ENCODE measurements at places on chromosomes 2 and 18.

DNA sequence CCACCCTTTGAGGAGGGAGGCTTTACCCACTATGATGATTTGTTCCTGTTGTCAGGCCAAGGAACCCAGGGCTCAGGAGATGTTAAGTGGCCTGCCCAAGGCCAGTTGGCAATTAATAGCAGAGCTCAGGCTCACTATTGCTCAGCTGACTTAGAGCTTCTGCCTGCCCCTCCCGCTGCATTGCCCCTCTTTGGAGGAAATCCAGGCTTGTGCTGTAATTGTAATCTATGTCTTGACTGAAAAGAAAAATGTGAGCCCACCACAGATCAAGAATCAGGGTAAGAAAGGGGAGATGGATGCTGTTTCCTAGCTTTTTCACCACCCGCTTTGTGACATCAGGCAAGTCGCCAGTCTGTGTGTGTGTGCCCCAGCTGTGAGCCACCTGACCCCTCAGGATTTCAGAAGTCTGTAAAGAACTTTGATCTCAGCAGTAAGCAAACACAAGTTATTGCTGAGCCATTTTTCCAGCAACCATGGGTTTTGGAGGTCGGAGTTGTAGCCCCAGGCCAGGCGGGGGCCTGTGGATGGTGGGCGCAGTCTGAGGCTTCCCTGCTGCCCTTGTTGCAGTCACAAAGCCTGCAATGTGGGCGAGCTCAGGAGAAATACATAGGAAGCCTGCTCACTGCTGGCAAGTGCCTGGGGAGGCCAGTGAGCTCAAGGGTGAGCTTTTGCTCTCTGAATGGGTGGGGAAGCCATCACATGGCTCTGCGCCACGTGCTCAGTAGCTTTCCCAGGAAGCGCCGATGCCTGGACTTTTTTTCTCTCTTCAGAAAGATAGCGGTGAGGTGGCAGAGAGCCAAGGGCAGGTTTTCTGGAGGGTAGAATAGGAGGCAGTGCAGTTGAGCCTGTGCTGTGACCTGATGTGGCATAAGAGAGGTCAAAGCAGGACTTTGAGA lies 6.1 kb downstream of the CABLES1 start:
- no peak for DNase-seq

DNA sequence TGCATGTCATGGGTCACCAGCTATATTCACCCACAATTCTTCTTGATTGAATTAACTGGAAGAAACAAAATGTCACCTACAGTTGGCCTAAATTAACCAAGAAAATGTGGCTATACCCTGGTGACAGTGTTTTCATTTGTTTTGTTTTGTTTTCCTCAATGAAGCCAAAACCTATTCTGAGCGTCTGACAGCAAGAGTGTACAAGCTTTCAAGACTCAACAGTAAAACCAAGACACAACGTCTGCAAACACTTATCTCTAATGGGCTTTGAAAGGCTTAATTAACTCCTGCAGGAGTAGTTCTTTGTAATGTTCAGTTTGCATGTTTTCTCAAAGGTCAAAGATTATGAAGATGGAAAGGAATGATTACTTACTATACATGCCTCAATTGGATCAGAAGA lies 827.6 kb upstream of the KLHL29 start:
- DNase-seq = no peak

DNA sequence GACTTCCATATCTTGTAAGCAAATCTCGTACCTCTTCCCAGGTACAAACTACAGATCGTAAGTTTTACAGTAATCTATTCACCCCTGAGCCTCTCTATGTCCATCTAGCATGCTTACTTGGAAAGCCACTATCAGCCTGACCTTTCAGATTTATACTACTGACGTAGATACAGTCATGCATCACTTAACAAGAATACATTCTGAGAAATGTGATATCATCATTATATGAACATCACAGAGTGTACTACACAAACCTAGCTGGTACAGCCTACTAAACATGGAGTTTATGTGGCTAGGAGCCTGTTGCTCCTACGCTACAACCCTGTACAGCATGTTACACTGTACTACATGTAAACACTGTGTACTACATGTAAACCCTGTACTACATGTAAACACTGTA lies 293.2 kb upstream of the ZNF804A start:
- DNase-seq = no peak

DNA sequence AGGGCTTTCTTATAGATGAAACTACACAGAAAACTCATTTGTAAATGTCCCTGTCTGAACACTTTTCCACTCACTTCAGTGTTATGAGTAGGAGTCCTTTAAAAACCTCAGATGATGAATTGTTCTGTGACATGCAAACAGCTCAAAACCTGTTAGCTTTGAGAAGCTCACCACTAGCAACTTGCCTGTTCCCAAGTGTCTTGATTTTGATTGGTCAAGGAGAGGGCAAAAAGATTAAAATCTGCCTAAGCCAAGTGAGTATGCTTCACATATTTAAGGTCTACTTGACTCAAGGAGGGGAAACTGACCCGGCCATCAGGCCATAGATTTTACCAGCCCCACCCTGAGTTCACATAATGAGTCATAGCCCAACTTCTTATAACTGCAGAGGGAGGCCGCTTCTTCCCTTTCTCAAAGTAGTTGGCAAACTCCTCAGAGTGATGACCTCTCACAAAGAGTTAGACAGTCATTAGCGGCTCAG lies 45.2 kb upstream of the MEIS1 start:
- DNase-seq = no peak

GRCh38 chr2:47313141-47313691 lies 89.7 kb upstream of the MSH2 start:
- no peak for DNase-seq

Measured in CD4-positive, alpha-beta T cell treated with Interleukin-4 for 1 hour (primary cell).